ENCODE measurements at places on chromosomes 7 and 10. TPM values are rescaled to one million over a fixed set of nuclear protein-coding genes. Genes with fewer than 3 reads are reported as not detected.

The NUDT13 gene
- 1.1 TPM for total RNA-seq

The METTL2B gene
- 29.3 TPM for total RNA-seq

The TFEC gene
- 0.13 TPM for total RNA-seq

The PPP1R17 gene
- not detected for total RNA-seq

The SH2B2 gene
- total RNA-seq = 3.1 TPM

The GALNT17 gene
- total RNA-seq = 0.13 TPM

The PDE1C gene
- 89.5 TPM for total RNA-seq

The EPC1 gene
- total RNA-seq = 28.4 TPM

The TUBAL3 gene
- total RNA-seq = not detected

The STAG3 gene
- 2.2 TPM for total RNA-seq

The CUZD1 gene
- 0.52 TPM for total RNA-seq

The TMEM139 gene
- 0.23 TPM for total RNA-seq

The SFTPA1 gene
- not detected for total RNA-seq

The HOXA7 gene
- 0.13 TPM for total RNA-seq

The DGKB gene
- total RNA-seq = 0.13 TPM

The MSMB gene
- total RNA-seq = not detected

The PWWP2B gene
- 7.8 TPM for total RNA-seq

The RPEL1 gene
- not detected for total RNA-seq

The PVRIG gene
- total RNA-seq = not detected

The HGF gene
- total RNA-seq = 51.1 TPM

The TM9SF3 gene
- total RNA-seq = 145 TPM

The PKD2L1 gene
- not detected for total RNA-seq

The TRIM50 gene
- not detected for total RNA-seq

The EFCAB10 gene
- total RNA-seq = 0.13 TPM

The ELFN1 gene
- total RNA-seq = not detected

The CREB3L2 gene
- 56.7 TPM for total RNA-seq

The FRG2B gene
- total RNA-seq = not detected

The DENND2A gene
- total RNA-seq = 4.8 TPM

The UFSP1 gene
- 4.0 TPM for total RNA-seq

The CREB5 gene
- 7.6 TPM for total RNA-seq

The HHEX gene
- 9.2 TPM for total RNA-seq

The TMEM196 gene
- not detected for total RNA-seq

The CPA5 gene
- not detected for total RNA-seq
